ENCODE measurements at places on chromosomes 3 and 15. TPM values are rescaled to one million over a fixed set of nuclear protein-coding genes. Genes with fewer than 3 reads are reported as not detected.

DNA sequence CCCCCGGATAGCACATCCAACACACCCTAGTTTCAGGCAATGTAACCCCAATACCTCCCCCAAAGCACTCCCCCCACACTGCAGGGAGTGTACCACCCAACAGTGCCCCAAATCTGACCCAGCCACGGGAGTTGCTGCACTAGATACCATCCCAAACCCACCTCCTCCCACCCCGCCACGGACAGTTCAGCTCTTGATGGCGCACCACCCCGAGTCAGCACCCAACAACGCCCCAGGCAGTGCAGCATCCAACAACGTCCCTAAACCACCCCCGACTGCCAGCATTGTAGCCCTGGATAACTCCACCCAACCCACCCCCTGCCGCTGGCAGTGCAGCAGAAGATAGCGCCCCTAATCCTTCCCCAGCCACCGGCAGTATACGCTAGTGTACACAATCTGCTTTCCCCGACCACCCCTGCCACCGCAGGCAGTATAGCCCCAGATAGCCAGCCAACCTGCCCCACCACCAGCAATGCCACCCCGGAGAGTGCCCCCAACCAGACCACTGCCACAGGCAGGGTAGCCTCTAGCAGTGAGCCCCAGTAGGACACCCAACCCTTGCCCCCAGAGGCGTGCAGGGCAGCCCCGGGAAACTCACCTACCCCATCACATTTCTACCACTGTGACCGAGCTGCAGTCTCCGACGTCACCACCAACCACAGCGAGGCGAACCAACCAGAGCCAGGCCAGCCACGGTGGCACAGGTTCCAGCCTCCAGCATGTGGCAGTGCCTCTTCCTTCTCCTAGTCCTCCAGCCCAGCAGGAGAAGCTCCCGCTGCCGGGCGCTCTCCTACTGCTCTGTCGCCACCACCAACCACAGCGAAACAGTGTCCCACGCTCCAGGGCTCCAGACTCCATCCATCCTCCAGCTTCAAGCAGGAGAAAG lies 178.1 kb downstream of the POTEB3 start:
- DNase-seq: peak; percentile 94

GRCh38 chr3:52552089-52552488 lies 15.7 kb downstream of the UQCC5 start:
- no peak for DNase-seq

DNA sequence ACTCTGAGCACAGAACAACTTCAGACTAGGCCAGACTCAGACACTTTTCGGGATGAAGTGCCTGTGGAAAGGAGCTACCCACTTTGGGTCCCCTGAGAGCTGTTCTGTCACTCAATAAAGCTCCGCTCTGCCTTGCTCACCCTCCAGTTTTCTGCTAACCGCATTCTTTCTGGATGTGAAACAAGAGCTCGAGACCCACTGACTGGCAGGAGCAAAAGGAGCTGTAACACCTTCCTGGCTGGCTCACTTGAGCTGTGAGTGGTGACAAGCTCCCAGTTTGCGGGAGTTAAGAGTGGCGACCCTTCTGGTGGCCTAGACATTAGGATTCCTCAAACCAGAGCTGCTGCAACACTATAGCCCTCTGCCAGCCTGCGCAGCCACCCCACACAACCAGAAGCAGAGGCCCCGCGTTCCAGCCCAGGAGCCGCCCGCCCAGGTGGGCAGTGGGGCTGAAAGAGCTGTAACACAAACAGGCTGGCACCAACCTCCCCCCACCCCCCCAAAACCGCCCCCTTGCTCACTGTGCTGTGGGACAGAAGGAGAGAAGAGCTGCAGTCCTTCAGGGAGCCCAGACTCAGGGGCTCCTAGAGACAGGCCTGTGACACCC lies 1178.1 kb upstream of the GBE1 start:
- no peak for DNase-seq

DNA sequence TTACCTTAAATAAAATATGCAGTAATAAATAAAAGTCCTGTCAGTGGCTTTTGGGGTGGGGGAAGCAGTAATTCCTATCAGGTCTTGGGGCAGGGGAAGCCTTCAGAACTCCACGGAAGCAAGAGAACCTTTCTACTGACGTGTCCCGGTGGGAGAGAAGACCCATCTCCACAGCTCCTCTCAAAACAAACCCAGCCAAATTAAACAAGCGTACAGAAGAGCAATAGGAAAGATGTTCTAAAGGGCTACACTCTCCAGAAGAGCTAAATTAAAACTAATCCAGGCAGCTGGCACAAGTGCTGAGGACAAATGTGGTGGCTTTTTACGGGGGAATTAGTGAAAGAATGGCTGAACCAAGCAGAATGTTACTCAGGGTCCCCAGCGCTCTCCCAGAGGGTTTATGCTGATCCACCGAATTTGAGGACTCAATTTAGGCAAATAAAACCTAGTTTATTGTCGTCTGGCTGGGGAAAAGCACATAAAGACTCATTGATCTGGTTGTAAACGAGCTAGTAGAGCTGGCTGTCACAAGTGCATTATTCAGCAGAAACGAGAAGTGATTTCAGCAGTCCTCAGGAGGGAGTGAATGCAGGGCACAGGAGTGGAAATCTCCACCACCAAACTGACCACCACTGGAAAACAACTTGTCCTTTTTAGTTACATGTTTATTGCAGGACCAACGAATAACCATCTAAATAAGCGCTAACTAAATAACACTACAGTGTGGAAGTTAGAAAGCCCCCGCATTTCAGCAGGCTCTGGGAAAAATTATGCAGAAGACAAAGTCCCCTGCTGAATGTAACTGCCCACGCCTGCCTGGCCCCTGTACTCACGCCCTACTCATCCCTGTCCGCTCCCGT lies 13.5 kb downstream of the BFSP2 start:
- no peak for DNase-seq

GRCh38 chr15:64361259-64361658 lies 5.3 kb upstream of the CSNK1G1 start:
- no peak for DNase-seq

DNA sequence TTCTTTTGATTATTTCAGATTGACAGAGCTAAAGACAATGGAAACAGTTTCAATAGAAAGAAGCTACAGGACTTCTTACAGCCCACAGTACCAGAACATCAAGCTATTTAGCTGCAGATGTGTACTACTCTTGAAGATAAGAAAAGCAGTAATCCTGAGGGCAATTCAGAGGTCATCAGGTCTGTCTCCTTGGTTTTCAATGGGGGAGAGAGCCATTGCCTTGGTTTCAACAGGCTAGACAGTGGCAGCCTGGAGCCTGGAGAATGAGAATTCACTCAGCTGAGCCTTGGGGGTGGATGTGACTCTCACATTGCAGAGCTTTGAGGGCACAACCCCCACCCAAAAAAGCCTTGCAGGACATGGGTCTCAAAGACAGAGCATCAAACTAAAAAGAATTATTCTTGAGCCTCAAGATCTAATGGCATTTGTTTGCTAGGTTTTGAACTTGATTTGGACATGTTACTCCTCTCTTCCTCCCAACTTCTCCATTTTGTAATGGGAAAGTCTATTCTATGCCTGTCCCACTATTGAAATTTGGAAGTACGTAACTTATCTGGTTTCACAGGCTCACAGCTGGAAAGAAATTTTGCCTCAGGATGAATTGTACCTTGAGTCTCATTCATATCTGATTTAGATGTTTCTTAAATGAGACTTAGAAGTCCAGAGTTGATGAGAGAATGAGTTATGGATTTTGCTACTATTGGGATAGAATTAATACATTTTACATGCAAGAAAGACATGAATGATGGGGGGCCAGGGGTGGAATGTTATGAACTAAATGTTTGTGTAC lies 36.9 kb downstream of the PLSCR1 start:
- DNase-seq: no peak

GRCh38 chr3:40437889-40438288 lies 19.2 kb upstream of the RPL14 start:
- DNase-seq: no peak

- no peak for DNase-seq
Observed at GRCh38 chr3:183275418-183275817, 22.4 kb downstream of the B3GNT5 start.

- DNase-seq: no peak
Observed at GRCh38 chr15:24017470-24017869, 330.4 kb upstream of the NDN start.

GRCh38 chr3:10419637-10420232 lies 85.7 kb downstream of the ATP2B2 start:
- DNase-seq: no peak

Gene SNTN
- total RNA-seq: not detected

Gene RPL22L1
- total RNA-seq: 43.7 TPM

Gene CASR
- not detected for total RNA-seq

Gene TMEM44
- total RNA-seq: 27.9 TPM

Gene TMEM212
- not detected for total RNA-seq

Measured in osteocyte (in vitro differentiated cells).